ENCODE measurements at places on chromosomes 5 and 9. TPM values are rescaled to one million over a fixed set of nuclear protein-coding genes. Genes with fewer than 3 reads are reported as not detected.
A peak's percentile ranks its signal among the peaks of the same experiment; 100 is the strongest.

- no peaks in the 10 kb centered on the region for H3K4me1 ChIP-seq
- no peak overlapping the region for H3K4me3 ChIP-seq
- no peaks in the 10 kb centered on the region for H3K36me3 ChIP-seq
- DNase-seq: no peak
- no peaks in the 10 kb centered on the region for H3K27me3 ChIP-seq
- no peak overlapping the region for H3K27ac ChIP-seq
Measured at GRCh38 chr9:104287253-104287878, 193.3 kb downstream of the SMC2 start.

GRCh38 chr5:136133922-136134379, 1.3 kb downstream of the SMAD5 start:
- H3K27ac ChIP-seq: peak overlapping the region; percentile 98
- H3K4me1 ChIP-seq: peaks cover 54% of the 10 kb centered on the region
- no peak for DNase-seq
- no peaks in the 10 kb centered on the region for H3K27me3 ChIP-seq

DNA sequence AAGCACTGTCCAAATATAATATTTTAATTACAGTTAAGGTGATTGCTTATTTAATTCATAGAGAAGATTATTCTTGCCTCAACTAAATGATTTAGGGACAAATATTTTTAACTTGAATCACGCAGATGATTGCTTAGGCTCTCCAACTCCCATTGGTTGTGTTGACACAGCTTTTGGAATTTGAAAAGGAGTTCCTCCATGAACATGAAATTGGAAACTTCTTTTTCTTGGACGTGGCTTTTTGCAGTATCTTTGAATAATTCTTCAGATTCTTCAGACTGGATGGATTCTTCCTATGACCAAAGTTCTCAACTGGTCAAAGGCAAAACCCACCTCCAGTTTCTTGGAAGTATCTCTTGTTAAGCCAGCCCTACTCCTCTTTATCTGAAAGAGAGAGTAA, 456.4 kb upstream of the KLF4 start:
- no peak overlapping the region for H3K4me3 ChIP-seq
- no peaks in the 10 kb centered on the region for H3K27me3 ChIP-seq
- H3K4me1 ChIP-seq: no peaks in the 10 kb centered on the region
- H3K27ac ChIP-seq: no peak overlapping the region
- no peak for DNase-seq

- no peaks in the 10 kb centered on the region for H3K4me1 ChIP-seq
- H3K36me3 ChIP-seq: no peaks in the 10 kb centered on the region
- no peaks in the 10 kb centered on the region for H3K27me3 ChIP-seq
- DNase-seq: no peak
- no peak overlapping the region for H3K27ac ChIP-seq
Measured at GRCh38 chr9:98892288-98892687, 51.4 kb upstream of the COL15A1 start.

DNA sequence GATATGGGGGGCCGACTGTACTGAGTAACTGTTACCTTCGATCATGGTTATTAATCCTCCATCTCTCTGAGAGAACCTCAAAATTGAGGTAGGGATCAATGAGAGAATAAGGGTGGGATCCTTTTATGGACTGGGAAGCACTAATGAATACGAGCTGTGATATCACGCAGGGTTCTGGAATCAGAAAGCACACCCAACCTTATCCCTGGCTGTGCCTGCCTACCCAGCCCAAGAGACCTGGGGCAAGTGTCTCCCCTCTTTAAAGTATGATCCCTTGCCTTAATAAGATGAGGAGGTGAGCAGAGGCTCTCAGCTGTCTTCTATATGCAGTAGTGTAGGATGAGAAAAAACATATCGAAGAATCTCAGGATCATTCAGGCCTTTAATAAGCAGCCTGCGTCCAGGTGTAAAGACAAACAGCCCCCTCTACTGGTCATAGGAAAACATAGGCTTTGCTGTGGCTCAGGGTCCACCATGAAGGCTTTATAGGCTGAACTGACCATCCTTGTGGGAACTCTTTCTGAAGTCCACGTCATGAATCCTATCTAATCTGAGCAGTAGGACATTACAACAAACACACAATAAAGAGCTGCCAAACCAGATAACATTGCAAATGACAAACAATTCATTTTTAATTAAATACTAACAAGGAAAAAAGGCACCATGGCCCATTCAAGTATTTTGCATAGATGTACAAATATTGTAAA, 16.8 kb downstream of the NIPAL4 start:
- H3K4me3 ChIP-seq: no peak overlapping the region
- no peaks in the 10 kb centered on the region for H3K27me3 ChIP-seq
- no peaks in the 10 kb centered on the region for H3K4me1 ChIP-seq
- H3K27ac ChIP-seq: no peak overlapping the region
- DNase-seq: no peak

GRCh38 chr9:124355941-124356744, 59.1 kb downstream of the PSMB7 start:
- no peak overlapping the region for H3K27ac ChIP-seq
- H3K27me3 ChIP-seq: no peaks in the 10 kb centered on the region
- H3K4me1 ChIP-seq: peaks cover 7% of the 10 kb centered on the region
- no peak overlapping the region for H3K4me3 ChIP-seq

DNA sequence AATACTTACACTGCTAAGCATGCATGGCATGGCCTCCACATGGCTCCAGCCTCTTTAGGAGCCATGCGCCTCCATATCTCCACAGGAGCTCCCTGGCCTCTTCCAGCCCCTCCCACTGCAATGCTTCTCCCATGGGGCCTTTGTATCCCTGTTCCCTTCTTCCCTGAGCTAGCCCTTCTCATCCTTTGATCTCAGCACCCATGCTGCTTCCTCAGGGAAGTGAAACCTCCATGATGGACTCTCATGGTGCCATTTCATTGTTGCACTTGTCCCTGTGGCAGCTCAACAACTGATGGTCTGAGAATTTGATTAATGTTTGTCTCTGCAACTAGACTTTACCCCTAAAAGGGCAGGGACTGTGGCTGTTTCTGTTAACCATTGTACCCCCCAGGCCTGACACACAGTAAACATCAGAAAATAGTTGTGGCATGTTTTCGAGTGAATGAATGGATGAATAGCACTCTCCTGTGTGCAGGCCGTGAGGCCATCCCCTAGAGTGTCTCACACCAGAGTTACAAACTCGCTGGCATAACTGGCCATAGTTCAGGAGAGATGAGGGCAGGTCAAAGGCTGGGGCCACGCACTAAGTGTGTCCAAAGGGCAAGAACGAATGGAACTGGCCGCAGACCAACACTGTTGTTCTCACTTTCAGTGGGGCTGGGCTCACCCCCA, 6.6 kb downstream of the IDNK start:
- H3K36me3 ChIP-seq: no peaks in the 10 kb centered on the region
- H3K27ac ChIP-seq: no peak overlapping the region
- no peak for DNase-seq
- no peaks in the 10 kb centered on the region for H3K4me1 ChIP-seq
- no peak overlapping the region for H3K4me3 ChIP-seq

DNA sequence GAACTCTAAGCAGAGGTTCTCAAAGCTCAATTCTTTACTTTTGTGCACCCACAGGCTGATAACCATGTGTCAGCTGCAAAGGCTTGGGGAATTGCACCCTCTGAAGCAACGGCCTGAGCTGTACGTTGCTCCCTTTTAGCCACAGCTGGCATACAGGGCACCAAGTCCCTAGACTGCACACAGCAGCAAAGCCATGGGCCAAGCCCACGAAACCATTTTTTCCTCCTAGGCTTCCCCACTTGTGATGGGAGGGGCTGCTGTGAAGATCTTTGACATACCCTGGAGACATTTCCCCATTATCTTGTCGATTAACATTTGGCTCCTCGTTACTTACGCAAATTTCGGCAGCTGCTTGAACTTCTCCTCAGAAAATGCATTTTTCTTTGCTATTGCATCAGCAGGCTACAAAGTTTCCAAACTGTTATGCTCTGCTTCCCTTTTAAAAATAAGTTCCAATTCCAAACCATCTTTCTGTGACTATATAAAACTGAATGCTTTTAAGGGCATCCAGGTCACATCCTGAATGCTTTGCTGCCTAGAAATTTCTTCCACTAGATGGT, 23.0 kb downstream of the KIAA0825 start:
- H3K27me3 ChIP-seq: no peaks in the 10 kb centered on the region
- no peak overlapping the region for H3K4me3 ChIP-seq
- no peak for DNase-seq
- no peaks in the 10 kb centered on the region for H3K36me3 ChIP-seq
- no peak overlapping the region for H3K27ac ChIP-seq
- H3K4me1 ChIP-seq: no peaks in the 10 kb centered on the region

DNA sequence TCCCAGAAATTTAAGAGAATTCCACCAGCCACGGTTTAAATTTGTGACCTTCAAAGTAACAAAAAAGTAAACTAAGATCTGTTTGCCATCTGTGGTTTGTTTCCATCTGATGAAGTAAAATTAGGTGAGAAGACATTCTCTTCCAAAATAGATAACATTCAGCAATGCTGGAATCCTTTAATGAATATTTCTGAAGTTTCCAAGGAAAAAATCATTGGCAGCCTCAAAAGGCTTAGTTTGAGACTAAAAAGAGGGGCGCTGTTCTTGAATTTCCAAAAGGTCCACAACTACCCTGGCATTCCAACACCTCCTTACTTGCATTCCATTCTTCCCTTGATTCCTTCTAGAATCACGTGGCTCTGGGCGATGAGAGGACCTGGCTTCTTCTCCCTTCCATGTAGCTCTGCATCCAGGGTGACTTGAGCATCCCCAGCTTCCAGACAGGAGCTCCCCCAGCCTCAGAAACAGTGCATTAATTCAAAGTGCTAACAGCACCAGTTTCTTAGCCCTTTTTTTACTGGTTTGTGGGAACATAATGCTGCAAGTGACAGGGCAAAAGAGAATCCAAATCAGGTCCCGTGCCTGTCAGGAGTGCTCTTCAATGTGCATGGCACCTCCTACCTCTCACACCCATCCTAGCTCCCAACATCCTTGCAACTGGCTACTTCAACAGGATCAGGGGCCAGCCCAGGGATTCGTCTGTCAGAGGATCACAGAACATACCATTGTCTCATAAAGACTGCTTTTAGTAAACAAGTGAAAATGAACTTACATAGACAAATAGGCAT, 191.5 kb upstream of the S1PR3 start:
- H3K4me3 ChIP-seq: no peak overlapping the region
- no peaks in the 10 kb centered on the region for H3K27me3 ChIP-seq
- DNase-seq: no peak
- no peak overlapping the region for H3K27ac ChIP-seq
- peaks cover 18% of the 10 kb centered on the region for H3K4me1 ChIP-seq

- no peaks in the 10 kb centered on the region for H3K4me1 ChIP-seq
- no peak overlapping the region for H3K27ac ChIP-seq
- H3K36me3 ChIP-seq: no peaks in the 10 kb centered on the region
- DNase-seq: no peak
Measured at GRCh38 chr5:1834022-1834551, 32.9 kb downstream of the NDUFS6 start.

GRCh38 chr9:129237164-129237611, 59.1 kb upstream of the IER5L start:
- no peaks in the 10 kb centered on the region for H3K36me3 ChIP-seq
- no peaks in the 10 kb centered on the region for H3K27me3 ChIP-seq
- no peaks in the 10 kb centered on the region for H3K4me1 ChIP-seq
- peak; percentile 34 for DNase-seq
- no peak overlapping the region for H3K4me3 ChIP-seq

GRCh38 chr5:38515646-38516045, 40.8 kb downstream of the LIFR start:
- H3K27me3 ChIP-seq: no peaks in the 10 kb centered on the region
- DNase-seq: no peak

DNA sequence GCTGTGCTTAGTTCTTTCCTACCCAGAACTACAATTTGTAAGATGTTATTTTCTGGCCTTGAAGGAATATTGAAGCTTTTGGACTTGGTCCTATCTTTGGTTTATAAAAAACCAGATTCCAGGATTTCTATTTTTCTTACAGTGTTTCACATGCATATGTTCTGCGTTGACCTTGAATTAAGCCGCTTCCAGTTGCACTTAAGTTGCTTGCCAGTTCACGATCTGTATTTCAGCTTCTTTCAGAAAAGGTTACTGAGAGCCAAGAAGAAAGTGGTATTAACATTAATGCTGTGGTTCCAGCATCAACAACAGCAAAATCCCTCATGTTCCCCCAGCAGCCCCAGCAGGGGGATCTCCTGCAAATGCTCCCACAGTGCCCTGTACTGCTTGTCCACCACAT, 156.4 kb upstream of the ADAMTS16 start:
- H3K4me3 ChIP-seq: no peak overlapping the region
- H3K27ac ChIP-seq: no peak overlapping the region
- H3K27me3 ChIP-seq: no peaks in the 10 kb centered on the region

- DNase-seq: no peak
- no peaks in the 10 kb centered on the region for H3K27me3 ChIP-seq
- H3K36me3 ChIP-seq: no peaks in the 10 kb centered on the region
- H3K27ac ChIP-seq: no peak overlapping the region
- no peaks in the 10 kb centered on the region for H3K4me1 ChIP-seq
- H3K4me3 ChIP-seq: no peak overlapping the region
Measured at GRCh38 chr9:228929-229695, 14.4 kb downstream of the DOCK8 start.

GRCh38 chr5:180652771-180653170, 3.4 kb upstream of the FLT4 start:
- no peak overlapping the region for H3K27ac ChIP-seq
- H3K4me1 ChIP-seq: peaks cover 4% of the 10 kb centered on the region
- no peak for DNase-seq
- H3K27me3 ChIP-seq: peaks cover 27% of the 10 kb centered on the region
- no peaks in the 10 kb centered on the region for H3K36me3 ChIP-seq

DNA sequence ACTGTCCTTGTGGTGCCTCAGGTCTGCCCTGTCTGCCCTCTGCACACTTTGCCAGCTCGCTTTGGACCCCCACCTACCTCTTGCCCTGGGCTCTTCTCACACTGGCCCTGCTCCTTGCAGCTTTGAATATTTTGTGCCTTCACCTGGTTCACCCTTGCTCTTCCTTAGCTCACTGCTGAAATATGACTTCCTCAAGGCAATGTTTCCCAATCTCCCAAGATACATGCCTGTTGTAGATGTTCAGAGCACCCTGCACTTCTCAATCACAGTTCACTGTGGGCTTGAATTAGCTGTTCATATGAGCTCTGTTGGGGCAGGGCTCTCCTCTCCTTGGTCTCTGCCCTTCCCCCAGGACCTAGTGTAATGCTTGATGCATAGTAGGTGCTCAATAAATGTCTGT, 8.0 kb downstream of the AFAP1L1 start:
- no peak overlapping the region for H3K4me3 ChIP-seq
- H3K27ac ChIP-seq: peak overlapping the region; percentile 88
- peaks cover 3% of the 10 kb centered on the region for H3K36me3 ChIP-seq
- H3K4me1 ChIP-seq: peaks cover 96% of the 10 kb centered on the region

GRCh38 chr5:168327019-168327421, 35.6 kb downstream of the WWC1 start:
- no peaks in the 10 kb centered on the region for H3K4me1 ChIP-seq
- H3K36me3 ChIP-seq: no peaks in the 10 kb centered on the region
- H3K4me3 ChIP-seq: no peak overlapping the region
- H3K27ac ChIP-seq: no peak overlapping the region
- no peak for DNase-seq

- H3K4me1 ChIP-seq: no peaks in the 10 kb centered on the region
- no peak overlapping the region for H3K27ac ChIP-seq
- H3K4me3 ChIP-seq: no peak overlapping the region
- no peaks in the 10 kb centered on the region for H3K36me3 ChIP-seq
- no peaks in the 10 kb centered on the region for H3K27me3 ChIP-seq
Measured at GRCh38 chr5:78335976-78336375, 24.4 kb upstream of the SCAMP1 start.

GRCh38 chr5:72605632-72606031, 98.4 kb upstream of the ZNF366 start:
- H3K27ac ChIP-seq: no peak overlapping the region
- H3K36me3 ChIP-seq: no peaks in the 10 kb centered on the region
- H3K27me3 ChIP-seq: no peaks in the 10 kb centered on the region
- DNase-seq: no peak

The SOX30 gene
- not detected for total RNA-seq

The PCDHA6 gene
- total RNA-seq: 0.36 TPM

The APBA1 gene
- total RNA-seq: 2.1 TPM

The PRR16 gene
- 7.5 TPM for total RNA-seq

The TRAF1 gene
- 1.5 TPM for total RNA-seq

The WHRN gene
- 0.88 TPM for total RNA-seq

The FAM240B gene
- not detected for total RNA-seq

The TMEM215 gene
- not detected for total RNA-seq
